ENCODE measurements at places on chromosomes 2 and 18.
A peak's percentile ranks its signal among the peaks of the same experiment; 100 is the strongest.

DNA sequence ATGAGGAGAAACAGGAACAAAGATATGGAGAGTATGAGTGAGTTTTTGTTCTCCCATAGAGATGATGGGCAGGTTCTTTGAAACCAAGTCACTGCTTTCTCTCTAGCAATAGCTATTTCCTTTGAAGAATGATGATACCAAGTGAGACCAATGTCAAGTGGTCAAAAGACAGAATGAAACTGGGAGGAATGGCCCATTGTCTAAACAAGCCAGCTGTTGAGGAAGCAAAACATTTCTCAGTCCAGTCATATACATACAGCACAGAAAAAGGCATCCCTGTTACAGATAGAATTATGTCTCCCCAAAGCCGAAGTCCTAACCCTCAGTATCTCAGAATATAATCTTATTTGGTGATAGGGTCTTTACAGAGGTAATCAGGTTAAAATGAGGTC is 66.1 kb upstream of the EPC2 start:
- DNase-seq = no peak

DNA sequence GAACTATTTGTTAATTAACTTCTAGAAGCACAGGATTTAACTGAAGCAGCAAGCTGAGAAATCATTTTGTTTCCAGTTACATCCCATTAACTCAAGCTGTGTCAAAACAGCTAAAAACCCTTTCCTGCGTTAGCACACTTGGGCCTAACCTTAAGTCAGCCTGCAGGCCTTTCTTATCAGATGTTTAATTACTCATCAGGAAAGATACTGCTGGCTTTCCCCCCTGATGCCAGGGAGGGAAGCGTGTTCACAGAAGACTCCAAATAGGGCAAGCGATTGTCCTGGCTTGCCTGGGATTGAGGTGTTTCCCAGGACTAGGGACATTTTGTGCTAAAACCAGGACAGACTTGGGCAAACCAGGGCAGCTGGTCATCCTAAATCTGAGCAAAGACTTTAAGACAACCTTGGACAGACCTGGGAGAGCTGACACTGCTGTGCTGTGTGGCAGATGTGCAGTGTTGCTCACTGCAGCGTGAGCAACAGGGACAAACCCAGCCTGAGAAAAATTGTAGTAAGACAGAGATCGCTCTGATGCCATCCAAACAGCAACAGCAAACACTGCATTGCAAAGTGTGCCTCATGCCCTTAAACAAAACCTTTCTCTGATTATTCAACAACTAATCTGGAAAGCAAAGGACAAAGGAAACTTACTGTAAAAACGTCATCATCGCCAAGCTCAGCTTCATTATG is 100.9 kb downstream of the SPRED2 start:
- DNase-seq = no peak

DNA sequence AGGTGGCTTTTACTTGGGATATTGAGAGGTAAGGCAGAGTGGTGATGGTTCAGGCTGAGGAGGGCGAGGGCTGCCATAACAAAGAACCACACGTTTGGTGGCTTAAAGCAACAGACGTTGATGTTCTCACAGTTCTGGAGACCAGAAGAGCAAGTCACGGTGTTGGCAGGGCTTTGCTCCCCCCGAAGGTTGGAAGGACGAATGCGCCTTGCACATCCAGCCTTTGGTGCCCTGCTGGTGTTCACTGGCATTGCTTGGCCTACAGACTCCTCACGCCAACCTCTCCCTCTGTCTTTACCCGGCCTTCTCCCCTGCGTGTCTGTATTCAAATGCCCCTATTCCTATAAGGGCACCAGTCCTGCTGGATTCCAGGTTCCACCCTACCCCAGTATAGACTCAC is 125.4 kb downstream of the TPO start:
- DNase-seq = no peak

DNA sequence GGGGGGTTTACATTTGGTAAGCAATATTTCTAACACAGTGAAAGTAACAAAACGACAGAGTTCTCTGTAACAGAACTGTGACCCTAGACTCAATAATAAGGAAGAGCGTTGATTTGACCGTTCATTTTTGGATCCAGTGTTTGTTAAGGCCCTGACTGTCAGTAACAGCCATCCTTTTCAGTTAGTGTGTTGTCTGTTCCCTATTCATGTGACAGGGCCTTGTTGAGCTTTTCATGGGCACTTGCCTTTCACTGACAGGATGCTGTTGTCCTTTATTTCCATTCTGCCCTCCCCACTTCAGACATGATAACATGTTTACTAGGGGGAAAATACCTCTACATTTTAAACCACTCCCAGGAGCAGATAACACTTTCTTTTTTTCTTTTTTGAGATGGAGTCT is 45.8 kb downstream of the MAP4K4 start:
- DNase-seq = no peak

- no peak for DNase-seq
Observed at GRCh38 chr2:98277162-98277859, 68.9 kb upstream of the CNGA3 start.

GRCh38 chr18:984004-984403 is 79.3 kb downstream of the ADCYAP1 start:
- no peak for DNase-seq

GRCh38 chr18:74695170-74695569 is 97.5 kb downstream of the ZNF407 start:
- DNase-seq = no peak

GRCh38 chr2:60840880-60841279 is 40.5 kb upstream of the REL start:
- DNase-seq = no peak

GRCh38 chr18:7617738-7618422 is 50.8 kb downstream of the PTPRM start:
- no peak for DNase-seq

DNA sequence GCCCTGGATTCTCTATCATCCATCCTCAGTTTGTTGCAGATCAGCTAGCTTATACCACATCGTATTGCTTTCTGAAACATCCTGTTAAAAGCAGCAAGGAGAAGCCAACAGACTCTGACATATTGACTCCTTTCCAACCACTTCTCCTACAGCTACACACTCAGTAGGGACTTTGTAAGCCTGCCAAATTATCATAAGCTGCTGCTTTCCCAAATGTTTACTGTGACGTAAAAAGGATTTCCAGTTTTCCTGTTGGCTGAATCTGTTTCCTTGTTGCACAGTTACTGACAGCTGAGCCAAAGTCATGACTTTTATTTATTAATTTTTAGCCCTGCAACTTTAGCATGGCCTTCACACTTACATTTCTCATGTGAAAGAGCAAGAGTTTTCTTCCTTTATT is 294.3 kb downstream of the KCNJ3 start:
- DNase-seq = no peak

GRCh38 chr2:43576981-43577892 is 18.6 kb downstream of the THADA start:
- no peak for DNase-seq

DNA sequence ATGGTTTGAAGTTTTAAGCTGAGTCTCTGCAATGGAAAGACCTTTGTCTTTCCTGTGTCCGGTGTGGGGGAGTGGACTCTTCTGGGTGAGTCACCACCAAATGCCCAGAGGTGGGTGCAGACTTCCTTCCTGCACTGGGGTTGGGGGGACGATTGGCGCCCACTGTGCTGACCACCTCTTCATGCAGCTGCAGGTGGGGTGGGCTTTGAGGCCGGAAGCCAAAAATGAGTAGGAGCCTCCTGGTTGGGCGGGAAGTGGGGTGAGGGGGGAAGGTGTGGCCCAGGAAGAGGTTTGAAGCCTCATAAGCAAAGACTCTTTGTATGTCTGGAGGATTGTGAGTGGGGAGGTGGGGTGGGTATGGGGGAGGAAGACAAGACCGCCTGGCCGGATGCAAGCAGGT is 27.6 kb downstream of the PAX8 start:
- DNase-seq = peak; percentile 24

DNA sequence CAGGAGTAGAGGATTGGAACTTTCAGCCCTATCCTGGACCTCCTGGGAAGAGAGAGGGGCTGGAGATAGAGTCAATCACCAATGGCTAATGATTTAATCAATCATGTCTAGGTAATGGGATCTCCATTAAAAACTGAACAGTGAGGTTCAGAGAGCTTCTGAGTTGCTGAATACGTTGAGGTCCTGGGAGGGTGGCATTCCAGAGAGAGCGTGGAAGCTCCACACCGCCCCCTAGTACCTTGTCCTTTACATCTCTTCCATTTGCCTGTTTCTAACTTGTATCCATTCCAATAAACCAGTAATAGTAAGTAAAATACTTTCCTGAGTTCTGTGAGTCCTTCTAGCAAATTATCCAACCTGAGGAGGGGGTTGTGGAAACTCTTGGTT is 101.7 kb downstream of the B3GNT2 start:
- DNase-seq = no peak

DNA sequence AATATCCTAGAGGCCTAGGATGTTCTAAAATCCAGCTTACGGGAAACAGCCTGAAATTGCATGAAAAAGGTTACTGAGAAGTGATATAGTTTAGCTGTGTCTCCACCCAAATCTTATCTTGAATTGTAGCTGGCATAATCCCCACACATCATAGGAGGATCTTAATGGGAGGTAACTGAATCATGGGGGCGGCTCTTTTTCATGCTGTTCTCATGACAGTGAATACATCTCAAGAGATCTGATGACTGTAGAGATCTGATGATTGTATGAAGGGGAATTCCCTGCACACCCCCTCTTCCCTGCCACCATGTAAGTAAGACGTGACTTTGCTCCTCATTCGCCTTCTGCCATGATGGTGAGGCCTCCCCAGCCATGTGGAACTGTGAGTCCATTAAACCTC is 385.6 kb upstream of the ID2 start:
- no peak for DNase-seq

GRCh38 chr2:137255990-137256389 is 490.6 kb downstream of the THSD7B start:
- no peak for DNase-seq

GRCh38 chr2:97714950-97715652 is 1.7 kb downstream of the ZAP70 start:
- no peak for DNase-seq

DNA sequence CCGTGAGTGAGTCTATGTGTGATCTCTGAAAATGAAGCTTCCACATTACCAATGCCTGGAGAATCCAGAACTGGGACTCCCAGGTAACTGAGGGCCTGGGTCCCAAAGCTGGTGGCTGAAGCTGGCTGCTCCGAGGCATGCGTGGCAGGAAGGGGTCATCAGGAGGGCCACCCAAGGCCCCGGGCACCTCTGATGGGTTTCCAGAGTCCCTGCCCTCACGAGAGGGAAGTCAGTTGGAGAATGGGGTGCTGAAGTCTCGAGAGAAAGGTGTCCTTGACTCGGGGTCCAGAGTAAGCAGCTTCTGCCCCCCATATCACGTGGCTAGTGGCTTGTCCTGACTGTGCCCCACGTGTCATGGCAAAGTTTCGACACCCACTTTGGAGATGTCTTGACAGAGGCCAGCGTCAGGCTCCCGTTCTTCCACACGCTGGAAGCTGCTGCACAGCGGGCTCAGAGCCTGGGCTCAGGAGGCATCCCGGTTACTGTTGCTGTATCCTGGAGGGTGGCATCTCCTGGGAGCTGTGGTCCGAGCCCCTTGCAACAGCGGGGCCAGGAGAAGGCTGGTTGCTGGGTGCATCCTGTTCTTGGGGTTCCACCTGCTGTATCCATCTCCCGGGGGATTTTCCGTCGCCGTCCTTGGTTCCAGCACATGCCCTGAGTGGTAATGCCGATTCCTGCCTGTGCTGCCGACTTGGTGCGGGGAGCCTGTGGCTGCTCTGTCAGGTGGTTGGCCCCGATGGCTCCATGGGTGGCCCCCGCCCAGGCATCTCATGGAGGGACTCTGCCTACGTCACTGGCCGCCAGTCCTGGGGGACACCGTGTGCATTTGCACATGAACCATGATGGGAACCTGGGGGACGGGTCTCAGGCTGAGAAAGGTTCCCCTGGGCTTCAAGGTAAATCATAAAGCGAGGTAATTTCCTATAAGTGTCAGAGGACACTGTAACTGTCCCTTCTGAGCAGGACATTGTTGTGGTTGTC is 183.3 kb upstream of the HDAC4 start:
- DNase-seq = no peak

DNA sequence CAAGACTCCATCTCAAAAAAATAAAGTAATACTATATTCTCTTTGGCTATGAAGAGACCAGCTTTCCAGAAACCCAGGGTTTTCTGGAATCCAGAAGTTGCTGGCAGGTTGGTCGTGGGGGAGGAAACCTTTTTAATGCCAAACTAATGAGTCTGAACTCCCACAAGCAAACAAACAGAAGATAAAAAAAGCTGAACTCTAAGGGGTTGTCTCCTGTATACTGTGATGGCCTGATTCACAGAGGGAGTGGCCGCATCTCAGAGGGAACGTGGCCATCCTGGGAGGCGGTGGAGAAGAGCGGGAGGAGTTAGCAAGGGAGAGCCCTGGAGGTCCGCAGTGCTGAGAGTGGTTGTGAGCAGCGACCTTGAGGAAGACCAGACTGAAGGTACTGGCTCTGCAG is 36.1 kb downstream of the LIMS1 start:
- DNase-seq = no peak

GRCh38 chr18:73617981-73618380 is 529.7 kb downstream of the FBXO15 start:
- no peak for DNase-seq

DNA sequence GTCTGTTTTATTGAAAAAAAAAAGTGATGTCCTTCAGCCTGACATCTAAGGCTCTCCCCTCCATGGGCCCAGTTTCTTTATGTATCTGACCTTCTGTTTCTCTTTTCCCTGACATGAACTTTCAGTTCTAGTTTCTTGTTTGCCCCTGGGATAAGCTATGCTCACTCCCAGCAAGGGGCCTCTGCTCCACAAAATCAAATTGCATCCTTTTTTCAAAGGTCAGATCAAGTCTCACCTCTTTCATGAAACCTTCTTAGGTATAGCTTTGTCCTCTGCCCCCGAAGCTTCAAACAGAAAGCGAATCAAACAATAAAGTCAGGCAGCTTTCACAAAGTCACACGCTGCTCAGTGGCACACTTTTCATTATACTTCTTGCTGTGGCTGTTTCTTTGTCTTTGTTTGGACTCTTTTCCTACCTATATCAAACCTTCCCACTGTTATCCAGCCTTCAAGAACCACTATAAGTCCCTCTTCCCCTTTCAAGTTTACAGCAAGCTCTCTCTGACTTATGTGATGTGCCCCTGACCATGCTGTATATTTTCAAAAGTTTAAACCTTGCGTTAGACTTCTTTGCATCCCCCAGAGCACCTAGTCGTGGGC is 23.3 kb downstream of the MAP3K19 start:
- DNase-seq = no peak

DNA sequence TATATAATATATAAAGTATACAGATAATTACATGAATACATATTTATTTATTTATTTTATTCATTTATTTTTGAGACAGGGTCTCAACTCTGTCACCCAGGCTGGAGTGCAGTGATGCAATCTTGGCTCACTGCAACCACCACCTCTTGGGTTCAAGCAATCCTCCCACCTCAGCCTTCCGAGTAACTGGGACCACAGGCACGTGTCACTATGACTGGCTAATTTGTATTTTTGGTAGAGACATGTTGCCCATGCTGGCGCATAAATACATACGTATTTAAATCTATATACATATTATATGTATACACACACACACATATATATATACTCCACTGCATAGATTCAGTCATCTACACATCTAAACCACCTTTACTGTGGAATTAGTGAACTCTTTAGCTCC is 20.6 kb upstream of the NDUFV2 start:
- DNase-seq = peak; percentile 62

GRCh38 chr2:180085144-180085543 is 78.0 kb upstream of the CWC22 start:
- no peak for DNase-seq

- DNase-seq = no peak
Observed at GRCh38 chr2:86507600-86507999, 55.6 kb downstream of the CHMP3 start.
